ENCODE measurements at places on chromosomes 13 and 19. TPM values are rescaled to one million over a fixed set of nuclear protein-coding genes. Genes with fewer than 3 reads are reported as not detected.

DNA sequence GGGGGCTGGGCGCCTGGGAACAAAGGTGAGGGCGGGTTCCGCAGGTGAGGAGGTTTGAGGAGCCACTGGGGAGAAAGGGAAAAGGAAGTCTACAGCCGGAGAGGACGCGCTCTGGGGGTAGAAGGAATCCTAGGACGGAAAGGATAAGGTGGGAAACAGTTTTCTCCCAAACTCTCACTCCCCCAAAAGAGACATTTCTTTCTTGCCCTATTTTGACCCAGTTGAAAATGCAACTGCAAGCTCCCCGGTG, 651 bp upstream of the POLR1D start:
- H3K36me3 ChIP-seq: peaks cover 17% of the 10 kb centered on the region
- peak overlapping the region; percentile 77 for H3K27ac ChIP-seq
- H3K27me3 ChIP-seq: no peaks in the 10 kb centered on the region

DNA sequence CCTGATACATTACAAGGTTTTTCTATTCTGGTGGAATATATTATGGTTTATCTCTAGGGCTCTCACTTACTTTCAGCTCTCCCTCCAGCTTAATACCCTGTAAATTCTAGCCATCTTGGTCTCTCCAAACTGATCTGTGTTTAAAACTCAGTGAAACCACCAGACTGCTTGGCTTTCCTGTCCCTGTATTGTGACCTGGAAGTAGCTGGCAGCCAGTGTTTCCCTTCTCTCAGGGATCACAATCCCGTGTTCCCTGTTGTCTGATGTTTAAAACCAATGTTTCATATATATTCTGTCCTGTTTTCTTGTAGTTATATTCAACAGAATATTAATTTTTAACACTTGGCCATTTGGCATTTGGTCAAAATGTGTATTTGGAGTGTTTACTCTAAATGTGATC, 8.0 kb downstream of the AKAP11 start:
- no peak overlapping the region for H3K27ac ChIP-seq
- H3K27me3 ChIP-seq: no peaks in the 10 kb centered on the region
- H3K4me1 ChIP-seq: peaks cover 14% of the 10 kb centered on the region
- H3K36me3 ChIP-seq: no peaks in the 10 kb centered on the region
- DNase-seq: no peak

DNA sequence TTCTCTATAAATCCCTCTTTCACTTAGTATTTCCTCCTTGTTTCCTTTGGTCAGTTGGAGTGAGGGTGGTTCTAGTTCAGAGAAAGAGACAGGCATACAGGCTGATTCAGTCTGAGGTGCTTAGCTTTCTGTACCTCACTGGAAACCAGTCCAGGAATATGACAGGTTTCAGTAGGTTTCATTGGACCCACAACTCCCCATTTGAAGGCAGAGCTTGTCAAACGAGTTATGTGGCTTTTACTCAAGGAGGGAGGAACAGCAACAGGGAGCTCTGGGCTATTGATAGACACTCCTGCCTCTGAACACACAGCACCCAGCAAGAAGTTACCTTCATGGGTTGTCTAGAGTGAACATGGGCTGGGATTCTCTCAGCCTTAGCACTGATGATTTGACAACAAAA, 14.5 kb downstream of the ACTN4 start:
- H3K27ac ChIP-seq: peak overlapping the region; percentile 68
- peaks cover 52% of the 10 kb centered on the region for H3K4me1 ChIP-seq
- peaks cover 19% of the 10 kb centered on the region for H3K36me3 ChIP-seq

- H3K27ac ChIP-seq: no peak overlapping the region
- H3K4me3 ChIP-seq: no peak overlapping the region
- H3K36me3 ChIP-seq: no peaks in the 10 kb centered on the region
These were observed 234.6 kb downstream of the FGF9 start for GRCh38 chr13:21905486-21905885.

The ARHGEF18 gene
- 0.46 TPM for polyA plus RNA-seq
